ENCODE measurements at places on chromosomes 5 and 9. TPM values are rescaled to one million over a fixed set of nuclear protein-coding genes. Genes with fewer than 3 reads are reported as not detected.

The BAG1 gene
- total RNA-seq = 45.1 TPM

The STOML2 gene
- total RNA-seq = 339 TPM

The TNFSF15 gene
- 1.3 TPM for total RNA-seq

The AK6 gene
- 35.8 TPM for total RNA-seq

The SAXO1 gene
- total RNA-seq = under 0.01 TPM

The RIGI gene
- 37.1 TPM for total RNA-seq

The CD274 gene
- 44.7 TPM for total RNA-seq

The FOXI1 gene
- total RNA-seq = not detected

The FOXD4L5 gene
- total RNA-seq = 0.11 TPM

The FAM200C gene
- total RNA-seq = 1.9 TPM

The FBXO4 gene
- 8.7 TPM for total RNA-seq

The EQTN gene
- not detected for total RNA-seq

The BAAT gene
- total RNA-seq = not detected

The CER1 gene
- not detected for total RNA-seq

The C9 gene
- total RNA-seq = 0.25 TPM

The TPM2 gene
- total RNA-seq = 221 TPM

The PPP3R2 gene
- total RNA-seq = not detected

Data from pulmonary artery endothelial cell (primary cell).